ENCODE measurements at places on chromosomes 4 and X.

DNA sequence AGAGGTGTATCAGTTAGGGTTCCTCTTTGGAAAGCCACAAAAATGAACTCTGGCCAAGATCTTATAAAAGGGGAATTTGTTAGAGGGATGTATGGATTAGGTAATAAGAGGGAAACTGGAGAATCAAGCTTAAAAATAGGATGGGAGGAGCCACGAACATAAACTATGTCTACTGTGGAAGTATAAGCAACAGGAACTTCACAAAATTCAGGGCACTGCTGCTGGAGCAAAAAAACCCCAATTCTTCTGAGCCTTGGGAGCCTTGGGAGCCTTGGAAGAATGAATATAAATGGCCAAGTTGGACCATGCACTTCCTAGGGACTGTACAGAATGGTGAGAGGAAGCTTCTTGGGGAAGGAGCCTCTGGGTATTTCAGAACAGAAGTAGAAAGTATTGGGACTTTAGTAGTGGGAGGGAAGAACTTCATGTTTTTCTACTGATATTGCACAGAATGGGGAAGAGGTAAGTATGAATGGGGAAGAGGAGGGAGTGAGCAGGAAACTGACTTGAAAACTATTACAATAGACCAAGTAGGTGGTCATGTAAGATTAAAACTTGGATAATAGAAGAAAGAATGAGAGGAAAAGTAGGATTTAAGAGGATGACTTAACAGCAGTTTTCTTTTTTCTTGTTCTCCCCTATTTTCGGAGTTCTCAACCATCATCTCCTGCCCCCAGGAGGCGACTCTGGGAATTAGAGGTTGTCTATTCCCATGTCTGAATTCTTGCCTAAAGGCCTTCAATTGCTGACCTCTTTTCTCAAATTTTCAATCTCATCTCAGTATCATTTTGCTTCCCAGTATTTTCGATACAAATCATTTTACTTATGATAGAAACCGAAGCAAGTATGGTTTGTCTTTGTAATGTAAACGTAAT is 44.4 kb upstream of the TAPT1 start:
- no peak for DNase-seq

GRCh38 chr4:114423582-114423981 is 175.0 kb upstream of the UGT8 start:
- DNase-seq = no peak

DNA sequence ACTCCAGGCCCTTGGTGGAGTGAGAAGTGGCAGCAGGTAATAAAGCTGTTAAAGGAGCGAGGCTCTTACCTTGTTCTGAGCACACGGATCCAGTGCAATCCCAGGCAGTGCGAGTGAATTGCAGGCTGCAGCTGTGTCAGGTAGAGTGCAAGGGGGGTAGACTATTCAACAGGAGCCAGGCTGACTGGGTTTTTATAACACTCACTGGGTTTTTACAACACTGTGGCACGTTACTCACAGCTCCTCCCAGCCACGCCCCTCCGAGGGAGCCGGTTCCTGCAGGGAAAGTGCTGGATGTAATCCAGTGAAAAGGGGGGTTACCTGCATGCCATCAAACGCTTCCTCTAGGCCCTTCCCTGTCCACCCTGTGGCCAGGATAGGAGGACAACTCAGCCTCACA is 358 bp downstream of the FGFBP1 start:
- DNase-seq = no peak

- DNase-seq = no peak
Observed at GRCh38 chrX:8364369-8365141, 100.1 kb upstream of the VCX3B start.

DNA sequence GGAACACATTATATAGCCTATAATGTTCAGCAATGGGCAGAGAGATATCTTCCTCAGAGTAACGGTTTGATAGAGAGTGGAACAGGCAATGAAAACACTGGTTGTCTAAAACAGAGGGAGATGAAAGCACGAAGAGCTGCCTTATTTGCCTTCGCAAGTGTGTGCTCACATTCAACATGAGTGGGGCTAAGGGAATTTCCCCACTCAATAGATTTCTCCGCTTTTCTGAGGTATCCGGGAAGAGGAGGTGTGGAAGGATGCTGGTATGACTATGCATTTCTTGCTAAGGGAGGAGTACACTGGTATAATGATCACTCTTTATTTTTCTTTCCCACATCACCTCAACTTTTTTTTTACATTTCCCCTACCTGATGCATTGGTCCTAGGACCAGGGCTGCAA is 7.8 kb upstream of the GPR82 start:
- DNase-seq = no peak

GRCh38 chr4:73299548-73300280 is 41.1 kb upstream of the ANKRD17 start:
- DNase-seq = no peak

Data from CD8-positive, alpha-beta memory T cell (primary cell).